ENCODE measurements at places on chromosomes 6 and 20. TPM values are rescaled to one million over a fixed set of nuclear protein-coding genes. Genes with fewer than 3 reads are reported as not detected.

DNA sequence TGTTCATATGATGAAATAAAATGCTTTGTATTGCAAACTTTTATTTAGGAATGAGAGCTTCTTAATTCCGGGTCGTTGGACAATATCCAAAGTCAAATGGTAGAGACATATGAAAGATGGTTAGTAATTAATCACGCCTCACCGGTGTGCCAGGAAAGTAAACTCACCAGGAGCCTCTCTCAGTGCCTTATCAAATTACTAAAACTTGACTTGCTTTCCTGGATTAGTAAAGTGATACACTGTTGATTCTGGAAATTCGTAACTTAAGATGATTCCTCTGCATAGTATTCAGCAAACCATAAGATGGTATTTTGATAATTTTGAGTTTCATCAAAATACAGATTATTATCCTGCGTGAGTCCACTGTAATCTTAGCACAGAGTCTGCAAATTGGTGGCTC is 115.2 kb downstream of the PAX1 start:
- no peak for DNase-seq

The CLPSL2 gene
- total RNA-seq, result not detected

The SMIM29 gene
- total RNA-seq, result 13.8 TPM

DNA sequence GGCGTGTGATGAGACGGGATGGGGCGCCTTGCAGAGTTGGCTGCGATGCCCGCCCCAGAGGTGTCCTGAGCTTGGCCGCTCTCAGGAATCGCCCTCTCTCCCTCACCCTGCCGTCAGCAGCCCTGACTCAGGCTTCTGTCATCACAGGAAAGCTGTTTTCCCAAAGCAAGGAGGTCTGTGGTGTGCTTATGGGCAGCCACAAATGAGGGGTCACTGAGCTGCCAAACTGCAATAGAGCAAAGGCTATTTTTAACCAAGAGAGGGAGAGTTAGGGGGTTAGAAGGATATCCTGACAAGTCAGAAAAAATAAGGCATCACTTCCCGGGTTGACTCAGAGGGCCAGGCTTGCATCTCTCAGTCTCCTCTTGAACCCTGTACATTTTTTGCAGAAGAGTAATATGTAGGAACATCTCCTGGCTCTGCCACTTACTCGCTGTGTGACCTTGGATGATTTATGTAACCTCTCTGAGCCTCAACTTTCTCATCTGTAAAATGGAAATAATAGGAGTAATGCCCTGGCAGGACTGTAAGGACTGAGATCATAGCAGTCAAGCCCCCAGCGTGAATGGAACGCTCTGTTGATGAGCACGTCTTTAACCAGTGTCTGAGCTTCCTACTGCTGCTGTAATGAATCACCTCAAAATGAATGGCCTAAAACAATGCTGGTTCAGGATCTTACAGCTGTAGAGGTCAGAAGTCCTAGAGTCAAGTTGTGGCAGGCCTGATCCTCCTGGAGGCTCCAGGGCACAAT is 181.9 kb downstream of the NFATC2 start:
- no peak for DNase-seq

The LRRC1 gene
- total RNA-seq, result 2.3 TPM

The DZANK1 gene
- total RNA-seq, result 0.94 TPM

- no peak for DNase-seq
These were observed 127.8 kb downstream of the TASP1 start for GRCh38 chr20:13510837-13511488.

DNA sequence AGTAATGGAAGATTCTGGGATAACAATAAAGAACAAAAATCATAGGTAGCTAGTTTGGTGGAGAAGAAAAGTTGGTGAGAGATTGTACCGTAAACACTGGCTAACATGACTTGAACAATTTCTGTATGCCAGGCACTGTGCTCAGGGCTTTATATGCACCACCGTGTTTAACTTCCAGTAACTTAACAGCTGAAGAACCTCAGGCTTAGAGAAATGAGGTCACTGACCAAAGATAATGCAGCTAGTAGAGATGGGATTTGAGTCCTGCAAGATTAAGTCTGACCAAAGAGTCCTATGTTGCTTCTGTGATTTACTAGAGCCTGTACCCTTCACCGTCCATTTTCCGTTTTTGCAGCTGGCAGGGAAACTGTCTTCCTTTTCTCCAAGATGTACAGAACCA is 2.7 kb downstream of the CSTF1 start:
- DNase-seq, result no peak

The NINL gene
- 2.6 TPM for total RNA-seq

- DNase-seq, result no peak
These were observed 78.0 kb upstream of the BMP2 start for GRCh38 chr20:6689339-6689973.

The OLIG3 gene
- not detected for total RNA-seq

The SLC2A10 gene
- not detected for total RNA-seq

DNA sequence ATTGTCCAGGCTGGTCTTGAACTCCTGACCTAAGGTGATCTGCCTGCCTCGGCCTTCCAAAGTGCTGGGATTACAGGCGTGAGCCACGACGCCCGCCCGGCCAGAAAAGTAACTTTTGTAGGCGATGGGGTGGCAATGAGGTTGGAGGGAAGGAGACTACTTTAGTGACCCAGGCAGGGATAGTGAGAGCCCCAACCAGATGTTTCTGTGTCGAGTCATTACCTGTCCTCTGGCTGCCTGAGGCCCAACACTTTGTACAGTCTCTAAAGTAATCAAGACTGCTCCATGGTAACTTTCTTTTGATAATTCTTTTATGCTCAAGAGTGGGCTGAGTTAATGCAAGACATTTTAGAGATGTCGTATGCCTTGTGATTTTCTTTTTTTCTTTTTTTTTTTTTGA is 6.8 kb downstream of the SASH1 start:
- no peak for DNase-seq

GRCh38 chr6:166567107-166567506 is 19.4 kb downstream of the RAMACL start:
- no peak for DNase-seq

The GRM1 gene
- total RNA-seq, result not detected
